ENCODE measurements at places on chromosomes 11 and 22.

- no peak overlapping the region for H3K4me3 ChIP-seq
- H3K27ac ChIP-seq: no peak overlapping the region
- H3K36me3 ChIP-seq: no peaks in the 10 kb centered on the region
- DNase-seq: no peak
- H3K4me1 ChIP-seq: peaks cover 29% of the 10 kb centered on the region
- no peaks in the 10 kb centered on the region for H3K27me3 ChIP-seq
These were observed 93.3 kb downstream of the ZBTB16 start for GRCh38 chr11:114152785-114153184.

GRCh38 chr22:26835929-26836528 is 178.6 kb downstream of the MIAT start:
- H3K4me1 ChIP-seq: no peaks in the 10 kb centered on the region
- H3K27ac ChIP-seq: no peak overlapping the region
- H3K27me3 ChIP-seq: no peaks in the 10 kb centered on the region
- no peaks in the 10 kb centered on the region for H3K36me3 ChIP-seq
- DNase-seq: peak; percentile 67

- no peak overlapping the region for H3K27ac ChIP-seq
- H3K36me3 ChIP-seq: no peaks in the 10 kb centered on the region
- no peaks in the 10 kb centered on the region for H3K4me1 ChIP-seq
- no peak overlapping the region for H3K4me3 ChIP-seq
These were observed 208.0 kb downstream of the C11orf91 start for GRCh38 chr11:33492596-33492995.

DNA sequence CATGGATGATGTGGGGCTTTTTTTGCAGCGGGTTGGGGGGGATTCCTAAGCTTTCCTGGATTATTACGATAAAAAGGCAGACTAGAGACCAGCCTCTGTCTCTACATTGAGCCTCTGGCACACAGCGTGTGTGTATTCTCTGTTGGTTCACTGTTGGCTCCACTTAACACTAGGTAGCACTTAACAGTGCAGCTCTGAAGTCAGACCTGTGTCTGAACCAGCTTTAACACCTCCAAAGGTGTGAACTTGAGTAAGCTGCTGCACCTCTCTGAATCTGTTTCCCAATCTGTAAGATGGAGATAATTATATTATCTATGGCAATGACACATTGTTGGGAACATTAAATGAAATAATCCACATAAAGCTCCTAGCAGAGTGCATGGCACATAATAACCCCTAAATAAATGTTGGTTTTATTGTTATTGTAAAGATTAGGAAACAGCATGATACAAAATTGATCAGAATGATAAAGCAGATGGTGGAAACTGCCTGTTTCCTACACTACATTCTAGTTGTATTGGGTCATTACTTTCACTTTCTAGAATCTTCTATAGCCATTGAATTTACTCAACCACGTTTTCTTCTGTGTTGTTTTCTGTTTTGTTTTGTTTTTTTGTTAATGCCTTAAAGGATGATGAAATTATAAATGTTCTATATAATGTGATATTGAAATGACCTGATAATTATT is 108.4 kb downstream of the ARL14EP start:
- no peak for DNase-seq
- H3K27ac ChIP-seq: no peak overlapping the region
- H3K4me1 ChIP-seq: no peaks in the 10 kb centered on the region
- H3K36me3 ChIP-seq: no peaks in the 10 kb centered on the region

GRCh38 chr11:133385781-133386180 is 146.5 kb downstream of the OPCML start:
- no peaks in the 10 kb centered on the region for H3K4me1 ChIP-seq
- H3K4me3 ChIP-seq: no peak overlapping the region
- no peak for DNase-seq
- no peaks in the 10 kb centered on the region for H3K27me3 ChIP-seq

- no peak for DNase-seq
- no peaks in the 10 kb centered on the region for H3K4me1 ChIP-seq
- H3K36me3 ChIP-seq: peaks cover 28% of the 10 kb centered on the region
- H3K27me3 ChIP-seq: no peaks in the 10 kb centered on the region
These were observed 91.0 kb downstream of the SERGEF start for GRCh38 chr11:17921659-17922415.

DNA sequence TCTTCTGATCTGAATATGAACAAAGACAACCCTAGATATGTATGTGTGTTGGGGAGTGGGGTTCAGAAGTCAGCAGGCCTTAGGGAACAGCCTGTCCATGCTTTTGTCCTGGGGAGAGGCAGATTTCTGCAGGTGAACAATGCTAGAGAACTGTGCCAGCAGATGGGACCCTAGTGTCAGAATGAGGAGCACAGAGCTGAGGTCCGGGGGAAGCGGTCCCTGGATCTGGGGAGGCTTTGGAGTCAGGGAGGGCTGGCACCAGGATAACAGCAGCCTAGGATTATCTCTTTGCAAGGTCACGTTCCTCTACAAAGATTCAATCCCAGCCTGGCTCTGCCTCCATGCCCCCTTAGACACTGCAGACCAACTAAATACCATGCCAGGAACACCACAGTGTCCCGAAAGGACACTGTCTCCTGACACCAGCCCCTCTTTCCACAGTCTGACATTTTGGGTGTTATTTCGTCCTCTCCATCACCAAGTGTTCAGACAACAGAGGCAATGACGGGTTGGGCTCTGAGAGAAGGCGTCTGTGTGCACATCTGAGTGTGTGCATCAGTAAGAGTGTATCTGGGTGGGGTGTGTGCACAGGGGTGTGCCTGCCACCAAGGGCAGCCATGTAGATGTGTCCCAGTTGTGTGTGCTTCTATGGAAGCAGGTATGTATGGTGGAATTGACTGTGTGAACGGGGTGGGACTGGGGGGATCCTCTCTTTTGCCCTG is 43.5 kb downstream of the EIF3F start:
- no peak for DNase-seq
- no peak overlapping the region for H3K27ac ChIP-seq
- peaks cover 4% of the 10 kb centered on the region for H3K4me1 ChIP-seq
- peaks cover 25% of the 10 kb centered on the region for H3K27me3 ChIP-seq
- H3K36me3 ChIP-seq: no peaks in the 10 kb centered on the region

- H3K4me3 ChIP-seq: peak overlapping the region; percentile 100
- H3K36me3 ChIP-seq: peaks cover 31% of the 10 kb centered on the region
These were observed 1.0 kb downstream of the UQCR10 start for GRCh38 chr22:29768052-29768693.

GRCh38 chr11:78100676-78101472 is 21.2 kb upstream of the NDUFC2 start:
- no peaks in the 10 kb centered on the region for H3K4me1 ChIP-seq
- H3K27ac ChIP-seq: no peak overlapping the region
- DNase-seq: no peak
- peaks cover 37% of the 10 kb centered on the region for H3K36me3 ChIP-seq

DNA sequence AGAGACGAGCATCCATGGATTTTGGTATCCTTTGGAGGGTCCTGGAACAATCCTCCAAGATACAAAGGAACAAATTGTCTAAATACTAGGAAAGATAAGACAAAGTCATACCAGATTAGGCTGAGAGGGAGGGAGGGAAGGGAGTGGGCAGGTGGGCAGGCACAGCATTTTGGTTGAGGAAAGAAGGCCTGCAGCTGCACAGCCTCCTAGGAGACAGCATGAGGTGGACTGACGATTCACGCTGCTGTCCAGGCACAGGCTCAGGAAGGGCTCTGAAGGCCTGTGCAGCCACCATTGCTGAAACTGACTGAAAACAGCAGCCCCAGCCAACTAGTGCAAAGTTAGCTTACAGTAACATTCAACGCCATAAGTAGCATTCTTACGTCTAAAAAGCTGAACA is 64.7 kb downstream of the PACSIN2 start:
- H3K4me3 ChIP-seq: no peak overlapping the region
- H3K27me3 ChIP-seq: no peaks in the 10 kb centered on the region
- no peak for DNase-seq
- peaks cover 39% of the 10 kb centered on the region for H3K4me1 ChIP-seq
- peaks cover 1% of the 10 kb centered on the region for H3K36me3 ChIP-seq
- no peak overlapping the region for H3K27ac ChIP-seq

DNA sequence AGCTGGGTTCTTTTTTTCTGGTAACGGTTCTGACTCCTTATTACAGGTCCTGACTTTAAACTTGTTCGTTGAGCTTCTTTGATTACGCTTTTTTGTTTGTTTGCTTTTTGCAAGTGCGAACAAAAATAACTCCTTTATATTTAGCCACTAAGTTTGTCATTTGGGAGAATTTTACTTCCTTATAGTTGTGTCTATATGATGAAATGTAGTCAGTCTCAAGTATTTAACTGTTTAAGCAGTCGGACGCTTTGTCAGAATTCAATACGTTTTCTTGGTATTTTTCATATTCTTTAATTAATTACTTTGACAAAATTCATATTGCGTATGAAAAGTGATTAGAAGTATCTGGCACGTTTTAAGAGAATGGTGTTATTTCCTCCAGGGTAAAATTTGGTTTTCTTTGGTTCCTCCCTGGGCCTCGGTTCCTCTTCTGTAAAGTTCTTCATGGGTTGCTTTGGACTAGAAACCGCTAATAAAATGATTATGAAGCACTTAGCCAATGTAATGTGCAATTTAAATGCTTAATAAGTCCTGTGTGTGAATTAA is 1.3 kb downstream of the CBL start:
- H3K4me1 ChIP-seq: peaks cover 33% of the 10 kb centered on the region
- H3K27me3 ChIP-seq: no peaks in the 10 kb centered on the region

DNA sequence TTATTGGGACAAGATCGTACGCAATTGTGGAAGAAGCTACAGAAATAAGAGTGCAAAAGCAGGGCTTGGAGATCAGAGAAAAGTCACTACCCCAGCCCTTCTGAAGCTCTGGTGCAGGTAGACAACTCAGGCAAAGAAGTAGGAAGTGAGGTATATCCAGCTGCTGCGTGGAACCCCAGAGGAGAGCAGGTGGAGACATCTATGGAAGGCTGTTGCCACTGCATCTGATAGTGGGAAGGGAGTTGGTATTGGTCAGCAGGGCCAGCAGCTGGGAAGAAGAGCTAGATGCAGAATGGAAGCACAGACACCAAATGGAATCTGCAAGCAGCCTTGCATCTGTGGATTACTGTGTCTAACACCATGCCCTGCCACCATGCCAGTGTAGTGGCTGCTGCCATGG is 165.1 kb downstream of the WNT11 start:
- peaks cover 18% of the 10 kb centered on the region for H3K36me3 ChIP-seq
- no peaks in the 10 kb centered on the region for H3K4me1 ChIP-seq
- H3K27ac ChIP-seq: no peak overlapping the region

DNA sequence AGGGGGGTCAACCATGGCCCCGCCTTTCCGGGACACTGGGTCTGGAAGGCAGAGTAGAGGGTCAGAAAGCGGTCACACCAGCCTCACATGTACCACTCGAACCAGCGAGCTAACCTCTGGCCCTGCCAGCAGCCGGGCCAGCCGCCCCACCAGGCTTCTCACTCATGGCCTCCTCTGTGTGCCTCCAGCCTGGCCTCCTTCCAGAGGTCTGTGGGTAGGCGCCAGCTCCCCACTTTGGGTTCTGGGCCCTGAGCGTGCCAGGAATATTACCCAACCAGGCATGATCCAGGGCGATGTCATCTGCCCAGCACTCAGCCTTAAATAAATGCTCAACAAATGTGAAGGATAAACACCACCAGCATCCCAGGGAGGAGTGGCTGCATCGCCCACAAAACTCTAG is 5.8 kb downstream of the SCUBE1 start:
- DNase-seq: no peak
- peaks cover 27% of the 10 kb centered on the region for H3K27me3 ChIP-seq
- H3K4me3 ChIP-seq: no peak overlapping the region
- H3K4me1 ChIP-seq: no peaks in the 10 kb centered on the region
- H3K36me3 ChIP-seq: no peaks in the 10 kb centered on the region
